ENCODE measurements at places on chromosomes 12 and 14.

DNA sequence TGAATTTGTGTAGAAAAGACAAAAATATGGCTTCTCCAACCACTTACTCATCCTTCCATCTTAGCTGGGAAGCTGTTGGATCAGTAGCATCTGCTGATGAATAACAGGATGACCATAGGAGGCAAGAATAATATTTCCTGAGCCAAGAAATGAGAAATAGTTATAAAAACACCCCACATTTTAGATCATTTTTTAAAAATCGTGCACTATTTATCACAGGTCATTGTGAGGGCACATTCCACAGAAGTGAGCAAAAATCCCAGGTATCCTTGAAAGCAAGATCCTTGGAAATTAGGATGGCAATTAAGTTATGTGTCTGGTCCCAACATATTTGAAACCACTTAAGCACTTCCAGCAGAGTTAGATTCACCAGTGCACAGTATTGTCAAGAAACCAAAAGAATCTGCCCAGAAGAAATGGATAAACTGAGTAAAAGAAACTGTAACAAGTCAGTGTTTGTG is 8.4 kb downstream of the FAR2 start:
- DNase-seq: no peak

- no peak for DNase-seq
Observed at GRCh38 chr12:68491204-68491960, 119.3 kb upstream of the RAP1B start.

DNA sequence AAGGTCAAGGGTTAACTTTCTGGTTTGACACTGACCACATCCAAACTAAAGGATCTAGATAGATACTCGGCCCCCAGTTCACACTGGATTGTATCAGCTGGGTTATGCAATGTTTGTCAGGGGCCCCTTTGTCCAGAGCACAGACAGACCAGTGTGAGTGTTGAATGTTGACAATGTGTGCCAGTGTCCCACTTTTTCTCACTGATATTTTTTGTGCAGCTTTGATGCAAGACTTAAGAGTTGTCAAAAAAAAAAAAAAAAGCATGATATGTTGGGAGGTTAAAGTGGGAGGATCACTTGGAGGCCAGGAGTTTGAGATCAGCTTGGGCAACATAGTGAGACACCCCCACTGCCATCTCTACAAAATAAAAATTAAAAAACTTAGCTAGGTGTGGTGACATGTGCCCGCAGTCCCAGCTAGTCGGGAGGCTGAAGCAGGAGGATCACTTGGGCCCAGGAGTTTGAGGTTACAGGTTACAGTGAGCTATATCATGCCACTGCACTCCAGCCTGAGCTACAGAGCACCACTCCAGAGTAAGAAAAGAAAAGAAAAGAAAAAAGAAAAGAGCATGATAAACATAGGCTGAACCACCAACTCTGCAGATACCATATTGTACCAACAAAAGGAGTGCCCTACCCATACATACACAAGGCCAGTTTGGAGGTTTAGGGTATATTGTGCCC is 97.5 kb downstream of the LGR5 start:
- DNase-seq: no peak

GRCh38 chr12:80374615-80375014 is 69.4 kb upstream of the PTPRQ start:
- no peak for DNase-seq

- no peak for DNase-seq
Observed at GRCh38 chr14:61621444-61621843, 73.9 kb upstream of the HIF1A start.

DNA sequence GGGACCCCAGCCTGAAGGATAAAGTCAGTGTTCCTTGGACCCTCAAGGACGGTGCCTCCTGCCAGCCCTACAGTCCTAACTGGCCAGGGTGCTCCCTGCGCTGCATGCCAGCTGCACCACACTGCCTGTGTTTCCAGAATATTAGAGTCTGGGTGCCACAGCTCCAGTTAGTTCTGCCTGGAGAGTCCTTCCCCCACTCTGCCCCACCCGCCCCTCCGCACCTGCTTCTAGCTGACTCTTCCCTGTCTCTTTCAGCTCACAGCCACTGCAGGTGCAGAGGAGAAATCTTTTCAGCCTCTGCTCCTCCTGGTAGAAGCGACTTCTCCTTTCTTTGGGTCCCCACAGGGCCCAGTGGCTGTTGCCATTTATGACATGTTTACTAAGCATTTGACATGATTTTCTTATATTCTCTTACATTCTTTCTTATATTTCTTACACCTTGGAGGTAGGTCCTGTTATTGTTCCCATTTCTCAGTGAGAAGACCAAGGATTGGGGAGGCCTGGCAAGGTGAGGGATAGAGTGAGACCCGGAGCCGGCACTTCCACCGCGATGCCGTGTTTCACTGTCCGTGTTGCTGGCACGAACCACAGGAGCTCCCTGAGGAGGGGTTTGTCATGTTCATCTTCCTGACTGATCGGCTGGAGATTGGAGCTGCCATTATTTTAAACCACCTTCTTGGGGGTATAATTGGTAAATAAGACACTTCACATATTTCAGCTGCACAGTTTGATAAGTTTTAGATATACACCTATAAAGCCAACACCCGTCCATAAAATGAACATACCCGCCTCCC is 29.4 kb downstream of the SYNE3 start:
- no peak for DNase-seq

DNA sequence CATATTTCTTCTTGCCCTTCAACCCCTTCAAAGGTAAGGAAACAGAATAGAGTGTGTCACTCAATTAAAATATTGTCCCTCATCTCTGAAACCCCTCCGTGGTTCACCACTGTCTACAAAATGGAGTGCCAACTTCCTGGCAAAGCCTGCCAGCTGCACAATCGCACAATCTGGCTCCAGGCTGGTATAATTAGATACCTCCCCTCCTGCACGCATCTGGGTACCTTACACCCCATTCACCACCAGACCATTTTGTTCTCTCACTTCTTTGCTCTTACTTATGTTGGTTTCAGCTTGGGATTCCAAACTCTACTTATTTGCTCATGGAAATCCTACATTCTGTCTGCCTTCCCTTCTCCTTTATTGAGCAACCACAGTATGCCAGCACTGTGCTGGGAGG is 314.9 kb downstream of the NUAK1 start:
- DNase-seq: no peak

GRCh38 chr14:81423504-81423903 is 23.4 kb upstream of the STON2 start:
- no peak for DNase-seq

DNA sequence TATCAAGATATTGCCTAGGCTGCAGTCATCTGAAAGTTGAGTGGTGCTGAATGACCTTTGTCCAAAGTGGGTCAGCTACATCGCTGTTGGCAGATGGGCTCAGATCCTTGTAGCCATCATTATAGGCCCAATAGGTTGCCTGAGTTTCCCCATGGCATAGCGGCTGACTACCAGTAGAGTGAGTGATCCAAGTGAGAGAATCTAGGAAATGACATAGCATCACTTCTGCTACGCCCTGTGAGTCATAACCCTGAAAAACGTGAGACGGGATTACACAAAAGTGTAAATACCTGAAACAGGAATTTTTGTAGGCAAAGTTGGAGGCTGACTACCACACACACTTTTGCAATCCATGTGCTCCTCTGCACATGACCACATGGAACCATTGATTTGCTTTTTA is 273.3 kb downstream of the RPL10L start:
- DNase-seq: no peak

DNA sequence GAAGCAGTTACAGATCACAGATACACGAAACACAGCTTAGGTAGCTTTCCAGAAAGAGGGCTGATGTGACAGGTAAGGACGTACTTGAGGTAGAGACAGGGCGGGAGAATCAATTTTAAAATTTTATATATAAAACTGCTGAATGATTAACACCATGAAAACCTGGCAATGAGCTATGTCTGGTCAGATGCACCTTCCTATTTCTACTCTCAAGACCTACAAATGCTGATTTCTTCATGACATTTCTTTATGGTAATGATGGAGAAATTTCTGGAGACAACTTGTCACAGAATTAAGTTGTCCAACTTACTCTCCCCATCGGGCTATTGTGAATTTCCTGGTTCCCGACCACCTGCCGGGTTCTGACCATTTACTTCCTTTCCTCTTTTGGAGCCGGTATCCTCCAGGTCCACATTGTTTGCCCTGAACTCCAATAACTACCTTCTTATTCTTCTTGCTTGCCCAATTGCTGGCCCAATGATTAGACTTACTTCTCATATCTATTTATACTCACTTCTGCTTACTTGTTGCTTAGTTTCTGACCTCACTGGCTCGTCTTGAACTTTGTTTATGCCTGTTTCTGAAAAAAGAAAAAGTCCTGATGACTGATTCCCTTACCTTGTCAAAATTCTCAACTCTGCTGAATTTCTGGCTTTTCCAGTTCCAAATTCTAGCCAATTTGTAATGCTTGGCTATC is 12.8 kb upstream of the ATP2B1 start:
- no peak for DNase-seq

GRCh38 chr14:21032326-21033132 is 2.1 kb downstream of the RNASE13 start:
- DNase-seq: no peak

DNA sequence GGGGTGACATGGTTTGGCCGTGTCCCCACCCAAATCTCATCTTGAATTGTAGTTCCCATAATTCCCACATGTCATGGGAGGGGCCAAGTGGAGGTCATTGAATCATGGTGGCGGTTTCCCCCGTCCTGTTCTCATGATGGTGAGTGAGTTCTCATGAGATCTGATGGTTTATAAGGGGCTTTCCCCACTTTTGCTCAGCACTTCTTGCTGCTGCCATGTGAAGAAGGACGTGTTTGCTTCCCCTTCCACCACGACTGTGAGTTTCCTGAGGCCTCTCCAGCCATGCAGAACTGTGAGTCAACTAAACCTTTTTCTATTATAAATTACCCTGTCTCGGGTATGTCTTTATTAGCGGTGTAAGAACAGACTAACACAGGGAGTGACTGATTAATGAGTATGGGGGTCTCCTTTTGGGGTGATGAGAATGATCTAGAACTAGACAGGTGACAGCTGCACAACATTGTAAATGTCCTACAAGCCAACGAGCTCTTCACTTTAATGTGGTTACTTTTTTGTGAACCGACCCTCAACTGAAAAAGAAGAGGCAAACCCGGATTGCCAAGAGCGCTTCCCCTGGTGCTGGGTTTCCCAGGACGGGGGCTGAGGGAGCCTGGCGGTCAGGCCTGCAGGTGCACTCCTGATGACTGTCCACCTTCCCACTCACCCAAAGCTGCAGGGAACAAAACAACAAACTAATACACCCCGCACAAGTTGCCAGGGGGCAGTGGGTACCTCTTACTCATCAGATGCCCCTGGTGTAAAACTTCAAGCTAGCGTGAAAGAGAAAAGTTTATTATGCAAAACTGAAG is 90.1 kb downstream of the NCOR2 start:
- DNase-seq: no peak

DNA sequence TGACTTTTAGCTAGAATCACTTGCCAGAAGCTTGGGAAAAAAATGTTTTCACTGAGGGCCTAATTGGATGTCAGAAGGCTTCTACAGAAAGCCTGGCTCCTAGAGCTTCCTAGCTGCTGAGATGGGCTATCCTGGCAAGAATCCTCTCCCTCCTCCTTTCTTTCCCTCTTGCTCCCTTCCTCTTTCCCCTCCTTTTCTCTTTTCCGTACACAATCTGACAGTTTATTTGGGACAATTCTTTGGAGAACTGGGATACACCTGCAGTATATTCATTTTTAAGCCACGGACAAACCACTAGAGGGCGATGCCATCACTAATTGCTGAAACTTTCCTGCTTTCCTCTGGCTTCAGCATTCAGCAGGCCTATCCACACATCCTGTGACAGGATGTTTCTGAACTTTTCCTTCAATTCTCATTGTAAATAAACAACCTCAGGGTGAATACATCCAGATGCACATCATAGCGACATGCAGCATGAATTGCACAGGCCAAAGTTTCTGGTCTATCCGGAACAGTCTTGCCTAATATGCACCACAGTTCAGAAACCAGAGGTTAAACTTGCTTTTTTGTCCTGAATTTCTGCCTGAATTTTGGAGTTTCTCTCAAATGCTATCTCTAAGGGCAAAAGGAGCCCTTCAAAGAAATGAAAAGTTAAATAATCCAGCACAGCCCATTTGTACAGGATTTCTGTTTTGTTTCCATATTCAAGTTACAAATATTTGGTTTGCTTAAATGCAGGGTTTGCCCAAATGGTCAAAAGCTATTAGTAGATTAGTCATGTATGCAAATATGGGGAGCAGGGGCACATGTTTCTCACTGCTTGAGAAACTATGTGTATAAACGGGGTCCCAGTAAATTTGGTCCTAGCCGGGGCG is 142.8 kb downstream of the PAWR start:
- no peak for DNase-seq

DNA sequence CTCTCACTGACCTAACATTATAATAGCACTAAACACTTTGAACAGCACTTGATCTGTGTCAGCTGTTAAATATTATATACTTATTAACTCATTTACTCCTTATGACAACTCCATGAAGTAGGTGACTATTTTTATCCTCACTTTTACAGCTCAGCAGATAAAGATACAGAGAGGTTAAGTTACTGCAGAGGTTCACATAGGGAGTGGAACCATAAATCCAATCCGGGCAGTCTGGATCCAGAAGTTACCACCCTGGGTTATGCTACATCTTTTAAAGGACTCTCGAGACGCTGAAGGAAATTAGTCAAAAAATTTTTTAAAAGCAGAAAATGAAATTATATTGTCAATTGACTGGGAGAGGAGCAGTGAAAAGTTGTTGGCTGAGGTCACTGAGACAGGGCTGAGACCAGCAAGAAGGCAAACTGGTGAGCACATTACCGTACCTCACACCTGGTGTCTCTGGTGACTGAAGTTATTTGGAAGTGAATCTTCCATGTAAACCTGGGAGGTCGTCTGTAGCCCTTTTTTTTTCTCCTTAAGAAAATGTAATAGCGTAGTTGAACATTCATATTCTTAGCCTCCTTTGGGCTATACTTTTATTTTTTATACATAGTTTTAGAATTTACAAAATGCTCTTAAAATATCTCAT is 1.2 kb upstream of the RIMKLB start:
- no peak for DNase-seq

DNA sequence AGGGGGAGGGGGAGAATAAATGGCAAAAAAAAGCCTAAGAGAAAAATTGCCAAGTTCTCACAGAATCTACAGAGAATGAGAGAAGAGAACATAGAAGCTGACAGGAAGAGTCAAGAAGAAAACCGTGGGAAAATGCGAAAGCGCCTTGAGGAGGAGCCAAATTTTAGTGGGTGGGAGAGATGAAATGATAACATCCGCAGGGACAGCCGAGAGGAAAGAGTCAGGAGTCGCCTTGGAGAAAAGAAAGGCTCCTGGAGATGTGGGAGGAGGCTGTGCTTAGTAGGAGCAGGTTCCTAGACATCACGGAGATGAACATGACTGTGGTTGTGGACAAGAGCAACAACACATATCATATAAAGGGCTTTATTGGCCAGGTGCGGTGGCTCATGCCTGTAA is 49.4 kb downstream of the PHLDA1 start:
- no peak for DNase-seq

GRCh38 chr12:6167327-6168280 is 32.6 kb upstream of the CD9 start:
- peak; percentile 26 for DNase-seq

GRCh38 chr12:77102691-77103090 is 37.3 kb upstream of the E2F7 start:
- no peak for DNase-seq
